ENCODE measurements at places on chromosomes 6 and 20.
A peak's percentile ranks its signal among the peaks of the same experiment; 100 is the strongest.

- DNase-seq, result no peak
Measured at GRCh38 chr6:57278570-57278969, 38.9 kb upstream of the PRIM2 start.

GRCh38 chr6:43992783-43993644 lies 134.2 kb downstream of the MRPL14 start:
- DNase-seq, result no peak

DNA sequence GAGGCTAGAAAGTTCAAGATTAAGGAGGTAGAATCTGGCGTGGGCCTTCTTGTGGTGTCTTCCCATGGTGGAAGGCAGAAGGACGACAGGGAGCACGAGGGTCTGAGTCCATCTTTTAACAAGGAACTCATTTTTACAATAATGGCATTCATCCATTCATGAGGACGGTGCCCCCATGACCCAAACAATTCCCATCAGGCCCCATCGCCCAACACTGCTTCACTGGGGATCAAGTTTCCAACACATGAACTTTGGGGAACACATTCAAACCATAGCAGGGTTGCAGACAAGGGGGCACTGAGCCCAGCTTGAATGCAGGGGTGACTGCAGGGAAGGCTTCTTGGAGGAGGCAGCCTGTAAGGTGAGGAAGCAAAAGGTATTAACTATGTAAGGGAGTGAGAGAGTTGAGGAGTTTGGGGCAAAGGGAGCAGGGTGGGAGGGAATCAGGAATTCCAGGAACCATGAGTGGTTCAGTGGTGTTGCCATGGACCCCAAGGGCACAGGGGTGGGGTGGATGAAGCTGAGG lies 5.5 kb downstream of the RAB44 start:
- no peak for DNase-seq

GRCh38 chr6:96626759-96627364 lies 63.9 kb downstream of the FHL5 start:
- DNase-seq, result peak; percentile 21

GRCh38 chr6:14440215-14440910 lies 322.8 kb downstream of the CD83 start:
- DNase-seq, result no peak

DNA sequence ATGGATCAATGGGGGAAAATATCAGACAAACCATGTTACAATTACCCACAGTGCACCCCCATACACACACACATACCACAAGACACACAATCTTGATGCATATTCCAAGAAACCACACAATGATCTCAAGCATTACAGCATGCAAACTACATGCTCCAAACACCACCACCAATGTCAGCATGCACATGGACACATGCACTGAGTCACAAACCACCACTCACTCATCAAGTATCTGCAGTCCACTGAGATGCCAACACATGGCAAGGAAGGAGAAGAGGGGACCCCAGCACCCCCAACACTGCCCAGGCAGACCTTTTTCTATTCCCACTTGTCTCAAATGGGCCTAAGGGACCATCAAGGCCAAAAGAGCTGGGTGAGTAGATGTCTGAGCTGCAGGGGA lies 91.6 kb downstream of the PREX1 start:
- DNase-seq, result no peak

GRCh38 chr6:138012682-138013081 lies 94.5 kb downstream of the PERP start:
- no peak for DNase-seq

DNA sequence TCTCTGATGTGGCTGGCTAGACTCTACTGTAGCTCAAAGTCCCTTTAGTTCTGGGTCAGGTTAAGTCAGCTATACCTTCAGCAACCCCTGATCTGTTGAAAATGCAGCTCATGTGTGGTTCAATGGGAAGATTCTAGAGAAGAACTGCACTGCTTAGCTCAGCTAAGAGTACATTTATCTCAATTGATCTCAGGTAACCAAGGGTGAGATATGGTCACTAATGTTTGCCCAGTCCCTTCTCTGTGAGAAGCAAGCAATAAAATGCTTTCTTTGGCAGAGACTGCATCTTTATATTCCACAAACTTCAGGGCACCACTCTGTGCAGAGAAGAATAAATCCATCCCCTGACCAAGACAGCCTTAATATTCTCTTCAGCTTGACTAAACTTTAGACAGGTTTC lies 240.6 kb upstream of the RAB32 start:
- no peak for DNase-seq

DNA sequence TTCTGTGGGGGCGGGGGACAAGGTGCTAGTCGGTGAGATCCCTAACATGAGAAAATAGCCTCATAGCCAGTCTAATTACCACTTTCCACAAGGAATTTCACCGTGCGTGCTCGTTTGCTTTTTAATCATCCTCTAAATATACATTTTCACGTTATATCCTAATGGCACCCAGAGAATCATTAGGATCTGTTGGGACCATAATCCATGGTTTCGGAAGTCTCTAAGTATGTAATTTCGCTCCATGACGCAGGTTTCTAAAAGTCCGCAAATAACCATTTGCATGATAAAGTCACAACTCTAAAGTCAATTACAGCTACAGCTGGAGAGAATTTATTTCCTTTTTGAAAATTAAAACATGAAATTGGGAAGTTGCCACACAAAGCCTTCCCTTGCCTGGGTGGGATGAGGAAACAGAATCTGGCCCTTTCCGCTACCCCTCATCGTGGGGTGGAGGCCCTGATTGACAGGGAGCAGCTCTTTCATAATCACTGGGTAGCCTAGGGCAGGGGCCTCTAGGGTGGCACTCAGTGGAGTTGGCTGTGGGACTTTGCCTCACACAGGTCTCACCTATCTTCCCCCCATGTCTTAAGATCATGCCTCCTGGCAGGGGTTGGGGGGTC lies 81.9 kb downstream of the LRFN2 start:
- DNase-seq, result no peak

DNA sequence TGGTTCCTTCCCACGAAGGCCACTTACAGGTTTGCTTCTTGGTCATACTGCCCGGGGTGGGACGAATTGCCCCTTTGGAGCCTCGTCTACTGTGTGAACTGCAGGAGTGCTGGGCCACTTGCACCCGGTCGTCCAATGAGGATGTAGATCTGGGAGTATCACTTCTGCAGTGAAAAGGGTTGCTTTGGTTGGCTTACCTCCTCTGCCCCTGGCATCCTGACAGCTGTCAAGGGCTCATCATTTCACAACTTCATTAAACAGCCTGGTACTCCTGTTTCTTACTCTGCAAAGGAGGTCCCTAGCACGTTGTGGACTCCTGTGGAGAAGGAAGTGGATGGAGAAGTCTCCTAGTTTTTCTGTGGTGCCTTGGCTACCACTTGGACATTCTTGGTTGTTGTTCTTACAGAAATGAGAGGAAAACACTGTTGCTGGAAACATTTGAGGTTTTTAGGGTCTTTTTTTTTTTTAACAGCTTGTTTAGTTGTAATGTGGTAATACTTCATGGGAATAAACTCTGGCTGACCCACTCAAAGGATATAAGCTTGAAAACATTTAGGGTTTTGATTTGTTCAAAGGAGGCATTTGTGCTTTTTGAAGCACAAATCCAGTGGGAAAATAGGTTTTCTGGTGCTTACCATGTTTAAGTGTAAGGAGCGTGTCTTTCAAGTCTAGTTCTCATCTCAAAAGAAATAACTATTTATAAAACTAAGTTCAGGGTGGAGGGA lies 60.7 kb downstream of the AKAP12 start:
- DNase-seq, result no peak

DNA sequence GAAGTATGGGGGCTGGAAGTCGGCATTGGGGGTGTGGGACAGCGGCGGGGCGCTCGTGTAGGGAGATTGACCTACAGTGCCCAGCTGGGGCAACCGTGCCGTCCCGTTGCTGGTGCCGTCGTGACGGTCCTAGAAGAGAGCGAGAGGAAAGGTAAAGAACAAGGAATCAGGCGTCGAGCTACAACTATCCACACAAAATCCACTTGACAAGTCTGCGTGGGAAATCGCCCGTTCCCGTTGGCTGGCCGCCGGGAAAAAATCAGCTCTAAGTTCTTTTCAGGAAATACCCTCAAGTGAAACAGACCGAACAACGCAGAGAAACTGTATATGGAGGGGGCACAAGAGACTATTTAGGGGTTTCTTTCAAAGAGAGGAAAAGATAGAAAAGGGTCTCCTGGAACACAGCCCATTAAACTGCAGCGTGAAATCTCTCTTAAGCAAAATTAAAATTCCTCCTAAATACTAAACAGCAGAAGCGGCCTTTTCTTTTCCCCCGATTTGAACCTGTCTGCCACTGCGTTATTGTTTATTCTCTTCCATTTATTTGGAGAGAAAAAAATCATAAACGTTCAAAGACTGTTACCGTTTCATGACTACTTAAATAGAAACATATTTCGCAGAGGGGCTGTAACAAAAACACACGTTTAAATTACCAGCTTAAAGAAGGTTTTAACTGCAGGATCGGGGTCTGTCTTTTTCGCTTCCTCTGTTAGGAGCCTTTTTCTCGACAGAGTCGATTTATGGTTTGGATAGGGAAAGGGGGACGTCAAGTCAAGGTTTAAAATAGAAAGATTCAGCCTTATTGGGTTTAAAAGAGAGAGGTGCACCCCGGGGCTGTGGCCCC lies 4.4 kb downstream of the TFAP2A start:
- no peak for DNase-seq

GRCh38 chr6:42163981-42164380 lies 9.2 kb upstream of the GUCA1A start:
- no peak for DNase-seq

DNA sequence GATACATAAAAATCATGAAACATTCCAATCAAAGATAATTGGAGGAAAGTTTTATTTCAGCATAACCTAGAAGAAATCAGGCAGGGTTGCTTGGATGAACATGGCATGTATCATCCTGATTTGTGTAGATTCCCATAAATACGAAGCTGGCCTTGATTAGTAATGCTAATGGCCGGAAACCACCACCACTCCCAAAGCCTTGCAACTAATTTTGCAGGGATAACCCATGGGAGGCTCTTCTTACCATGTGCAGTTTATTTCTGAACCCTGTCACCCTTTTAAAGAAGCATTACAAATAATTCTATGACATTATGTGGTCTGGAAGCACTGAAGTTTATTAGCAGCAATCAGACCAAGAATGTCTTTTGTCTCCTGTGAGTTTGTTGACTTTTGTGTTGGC lies 80.8 kb downstream of the AIG1 start:
- DNase-seq, result no peak

DNA sequence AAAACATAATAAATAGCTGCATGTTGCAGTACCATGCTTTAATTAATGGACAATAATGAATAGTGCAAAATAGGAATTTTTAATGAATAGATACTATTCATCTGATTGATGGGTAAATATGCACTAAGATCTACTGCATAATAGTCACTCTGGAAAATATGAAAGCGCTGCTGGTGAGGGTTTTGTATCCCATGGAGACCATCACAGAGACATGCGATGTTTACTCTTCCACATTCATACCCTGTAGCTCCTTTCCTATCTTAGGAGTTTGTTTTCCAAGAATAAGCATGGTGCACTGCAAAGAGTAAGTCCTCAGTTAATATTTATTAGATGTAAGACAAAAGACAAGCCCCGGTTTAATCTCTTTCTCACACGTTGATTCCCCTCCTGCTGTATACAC lies 81.4 kb downstream of the NRSN1 start:
- DNase-seq, result no peak

DNA sequence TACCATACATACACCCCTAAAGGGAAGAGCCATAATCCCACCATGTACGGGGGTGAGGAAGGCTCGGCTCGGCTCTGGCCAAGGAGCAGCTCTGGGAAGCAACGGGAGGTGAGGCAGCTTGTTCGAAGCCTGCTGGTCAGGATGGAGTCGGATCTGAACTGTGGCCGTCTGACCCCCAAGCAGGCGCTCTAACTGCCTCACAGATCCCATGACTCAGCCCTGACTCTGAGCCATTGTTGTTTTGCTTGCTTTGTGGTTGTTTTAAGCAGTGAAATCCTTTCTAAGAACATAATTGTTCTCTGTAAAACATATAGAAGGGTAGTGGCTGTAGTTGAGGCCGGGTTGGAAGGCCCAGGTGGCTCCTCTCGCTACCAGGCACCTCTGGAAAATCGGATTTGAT lies 10.9 kb downstream of the C6orf132 start:
- no peak for DNase-seq

DNA sequence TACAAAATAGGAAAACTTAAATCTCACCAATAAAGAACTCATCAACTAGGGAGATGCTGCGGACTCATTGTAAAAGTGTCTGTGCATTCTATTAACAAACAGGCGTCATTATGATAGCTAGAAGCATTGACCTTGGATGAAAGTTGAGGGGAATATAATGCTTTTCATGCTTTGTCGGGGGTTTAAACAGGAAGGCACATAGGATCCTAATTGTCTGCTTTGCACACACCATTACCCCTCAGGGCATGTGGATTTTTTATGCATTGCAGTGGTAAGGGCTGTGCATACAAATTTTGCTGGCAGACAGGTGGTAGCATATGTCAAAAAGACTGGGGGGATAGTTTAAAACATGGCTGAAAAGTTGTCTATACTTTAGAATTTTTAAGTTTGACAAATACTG lies 447.9 kb upstream of the PLCB4 start:
- no peak for DNase-seq

- no peak for DNase-seq
Measured at GRCh38 chr6:143241111-143241510, 180.4 kb downstream of the AIG1 start.

DNA sequence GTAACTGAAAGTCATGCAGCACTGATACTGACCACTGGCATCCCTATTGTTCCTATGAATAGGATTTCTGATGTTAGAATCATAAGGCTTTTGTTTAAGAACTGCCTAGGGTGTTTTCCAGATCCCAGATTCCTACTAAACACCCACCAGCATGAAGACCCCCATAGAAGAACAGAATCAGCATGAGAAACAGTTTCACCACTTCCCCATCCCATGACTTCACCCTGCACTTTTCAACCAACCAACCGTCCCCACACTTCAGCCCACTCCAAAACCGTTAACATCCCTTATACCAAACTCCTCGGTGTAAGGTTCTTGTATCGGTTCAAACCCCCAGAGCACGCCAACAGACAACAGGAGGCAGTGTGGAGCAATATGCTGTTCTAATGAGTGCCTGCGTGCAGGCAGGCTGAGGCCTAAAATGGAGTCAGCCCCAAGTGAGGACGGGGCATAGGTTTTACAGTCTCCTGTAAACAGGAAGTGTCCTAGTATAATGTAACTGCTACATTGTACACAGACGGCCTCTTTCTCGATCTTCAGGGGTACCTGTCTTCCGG lies 11.4 kb upstream of the SSTR4 start:
- no peak for DNase-seq

- no peak for DNase-seq
Measured at GRCh38 chr6:170072246-170072645, 218.6 kb downstream of the DLL1 start.

- DNase-seq, result no peak
Measured at GRCh38 chr6:150622941-150623874, 23.5 kb downstream of the PLEKHG1 start.

All from HepG2 (cell line).